ENCODE measurements at places on chromosomes 11 and 22. TPM values are rescaled to one million over a fixed set of nuclear protein-coding genes. Genes with fewer than 3 reads are reported as not detected.

- no peaks in the 10 kb centered on the region for H3K27me3 ChIP-seq
- no peaks in the 10 kb centered on the region for H3K36me3 ChIP-seq
- DNase-seq: no peak
- H3K4me1 ChIP-seq: no peaks in the 10 kb centered on the region
- no peak overlapping the region for H3K4me3 ChIP-seq
These were observed 949.7 kb upstream of the TENM4 start for GRCh38 chr11:80390505-80390904.

- no peak overlapping the region for H3K4me3 ChIP-seq
- no peaks in the 10 kb centered on the region for H3K36me3 ChIP-seq
- DNase-seq: no peak
- no peaks in the 10 kb centered on the region for H3K27me3 ChIP-seq
These were observed 9.4 kb upstream of the SAMM50 start for GRCh38 chr22:43945632-43946383.

DNA sequence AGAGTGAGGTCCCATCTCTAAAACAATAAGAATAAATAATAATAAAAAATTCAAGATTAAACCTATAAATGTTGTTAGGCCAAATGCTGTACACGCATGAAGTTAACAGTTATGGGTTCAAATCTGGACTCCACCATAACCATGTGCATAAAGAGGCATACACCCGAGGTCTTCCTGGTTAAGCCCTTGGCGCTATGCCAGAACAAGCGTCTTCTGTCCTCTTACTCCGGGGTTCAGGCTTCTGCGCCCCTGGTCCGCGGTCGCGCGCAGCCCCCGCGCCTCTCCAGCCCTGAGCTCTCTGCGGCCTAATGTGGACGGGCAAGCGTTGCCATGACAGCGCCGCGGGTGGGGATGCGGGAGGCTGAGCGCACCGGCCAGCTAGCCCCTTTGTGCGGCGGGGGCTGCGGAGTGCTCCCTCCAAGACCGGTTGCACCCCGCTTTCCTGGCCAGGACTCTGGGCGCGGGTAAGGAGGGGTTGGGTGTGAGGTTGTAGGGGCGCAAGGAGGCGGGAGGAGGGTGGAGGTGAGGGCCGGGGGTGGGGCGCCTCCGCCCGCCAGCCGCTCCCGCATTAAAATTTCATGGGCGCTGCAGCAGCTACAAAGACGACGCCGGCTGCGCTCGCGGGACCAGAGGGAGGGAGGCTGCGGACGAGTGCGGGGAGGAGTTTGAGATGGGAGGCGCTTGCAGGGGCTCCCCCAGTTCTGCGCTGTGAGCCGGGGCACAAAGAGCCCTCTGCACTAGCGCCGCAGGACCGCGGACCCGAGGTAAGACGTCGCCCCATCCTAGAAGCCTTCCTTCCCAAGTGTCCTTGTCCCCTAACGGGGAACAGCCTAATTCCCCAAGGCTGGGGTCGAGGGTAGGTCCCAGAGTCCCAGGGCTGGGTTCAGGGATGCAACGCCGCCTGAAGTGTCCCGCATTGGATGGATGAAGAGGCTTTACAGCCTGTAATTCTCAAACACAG, at the start of gene MIAT:
Gene MIAT, plus strand, starts transcription at position 698 of the 961 bp plus-strand sequence.
- no peak for DNase-seq
- H3K4me3 ChIP-seq: peak within 1 kb of the TSS; percentile 31
- no peaks in the 10 kb centered on the region for H3K36me3 ChIP-seq
- no peaks in the 10 kb centered on the region for H3K4me1 ChIP-seq

Gene RAPSN
- 6.7 TPM for total RNA-seq

- H3K36me3 ChIP-seq: no peaks in the 10 kb centered on the region
- no peak overlapping the region for H3K4me3 ChIP-seq
- no peaks in the 10 kb centered on the region for H3K4me1 ChIP-seq
- DNase-seq: no peak
- H3K27ac ChIP-seq: no peak overlapping the region
- no peaks in the 10 kb centered on the region for H3K27me3 ChIP-seq
These were observed 385.5 kb upstream of the SYN3 start for GRCh38 chr22:33443683-33444082.

- no peak overlapping the region for H3K4me3 ChIP-seq
- no peaks in the 10 kb centered on the region for H3K36me3 ChIP-seq
- H3K27ac ChIP-seq: no peak overlapping the region
- DNase-seq: no peak
- no peaks in the 10 kb centered on the region for H3K27me3 ChIP-seq
- H3K4me1 ChIP-seq: no peaks in the 10 kb centered on the region
These were observed 508.0 kb downstream of the OPCML start for GRCh38 chr11:133024301-133024700.

- no peaks in the 10 kb centered on the region for H3K36me3 ChIP-seq
- no peak overlapping the region for H3K27ac ChIP-seq
- no peaks in the 10 kb centered on the region for H3K27me3 ChIP-seq
These were observed 38.8 kb downstream of the ZNF202 start for GRCh38 chr11:123702696-123703095.

GRCh38 chr11:66548774-66549630, 2.3 kb downstream of the ACTN3 start:
- no peak overlapping the region for H3K27ac ChIP-seq
- DNase-seq: no peak
- H3K27me3 ChIP-seq: no peaks in the 10 kb centered on the region
- peaks cover 15% of the 10 kb centered on the region for H3K4me1 ChIP-seq

DNA sequence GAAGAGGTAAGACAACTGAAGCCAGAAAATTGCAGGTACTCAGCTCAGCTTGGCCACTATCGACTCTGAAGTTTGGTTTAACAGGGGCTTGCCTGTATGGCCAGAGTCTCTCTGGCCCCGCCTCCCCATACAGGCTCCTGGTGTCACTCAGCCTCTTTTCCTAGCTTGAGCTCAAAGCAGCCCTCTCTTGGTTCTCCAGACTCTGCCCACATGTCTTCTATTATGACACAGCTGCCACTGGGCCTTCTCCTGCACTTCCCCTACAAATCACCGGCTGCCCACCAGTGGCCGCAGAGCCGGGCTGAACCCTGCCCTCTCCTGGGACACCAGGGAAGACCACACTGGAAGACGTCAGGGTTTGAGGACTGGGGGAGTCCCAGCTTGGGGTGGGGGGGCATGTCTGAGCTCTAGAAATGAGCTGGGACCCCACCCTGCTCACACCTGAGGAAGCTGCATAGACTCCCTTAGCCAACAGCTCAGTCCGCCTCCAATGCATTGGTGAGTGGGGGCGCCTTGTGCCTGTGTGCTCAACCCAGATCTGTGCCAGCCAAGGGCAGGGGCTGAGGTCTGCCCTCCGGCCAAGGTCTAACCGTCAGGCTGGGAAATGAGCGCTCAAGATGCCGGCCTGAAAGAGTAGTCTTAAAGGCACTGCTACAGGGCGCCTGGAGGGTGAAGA, 94.4 kb upstream of the LMO1 start:
- no peaks in the 10 kb centered on the region for H3K27me3 ChIP-seq
- H3K4me1 ChIP-seq: peaks cover 8% of the 10 kb centered on the region
- H3K4me3 ChIP-seq: no peak overlapping the region
- DNase-seq: no peak

- H3K27ac ChIP-seq: no peak overlapping the region
- no peaks in the 10 kb centered on the region for H3K36me3 ChIP-seq
- H3K27me3 ChIP-seq: no peaks in the 10 kb centered on the region
- H3K4me1 ChIP-seq: no peaks in the 10 kb centered on the region
- DNase-seq: no peak
- H3K4me3 ChIP-seq: no peak overlapping the region
These were observed 3.8 kb downstream of the SELENOO start for GRCh38 chr22:50204571-50204970.

- H3K4me3 ChIP-seq: no peak overlapping the region
- H3K27me3 ChIP-seq: no peaks in the 10 kb centered on the region
- no peak for DNase-seq
- H3K4me1 ChIP-seq: no peaks in the 10 kb centered on the region
- H3K27ac ChIP-seq: no peak overlapping the region
These were observed 347.8 kb upstream of the B3GAT1 start for GRCh38 chr11:134759855-134760254.

GRCh38 chr11:40787224-40787623, 672.2 kb downstream of the LRRC4C start:
- DNase-seq: no peak
- H3K27me3 ChIP-seq: no peaks in the 10 kb centered on the region
- no peaks in the 10 kb centered on the region for H3K36me3 ChIP-seq
- no peak overlapping the region for H3K27ac ChIP-seq

Gene TTLL1
- 9.8 TPM for total RNA-seq

Gene ZBTB3
- 9.6 TPM for total RNA-seq

Gene CFAP300
- 9.6 TPM for total RNA-seq

- no peaks in the 10 kb centered on the region for H3K4me1 ChIP-seq
- no peak overlapping the region for H3K27ac ChIP-seq
- no peak for DNase-seq
These were observed 388.8 kb upstream of the B3GAT1 start for GRCh38 chr11:134800826-134801225.

Gene ALDH3B2
- not detected for total RNA-seq

DNA sequence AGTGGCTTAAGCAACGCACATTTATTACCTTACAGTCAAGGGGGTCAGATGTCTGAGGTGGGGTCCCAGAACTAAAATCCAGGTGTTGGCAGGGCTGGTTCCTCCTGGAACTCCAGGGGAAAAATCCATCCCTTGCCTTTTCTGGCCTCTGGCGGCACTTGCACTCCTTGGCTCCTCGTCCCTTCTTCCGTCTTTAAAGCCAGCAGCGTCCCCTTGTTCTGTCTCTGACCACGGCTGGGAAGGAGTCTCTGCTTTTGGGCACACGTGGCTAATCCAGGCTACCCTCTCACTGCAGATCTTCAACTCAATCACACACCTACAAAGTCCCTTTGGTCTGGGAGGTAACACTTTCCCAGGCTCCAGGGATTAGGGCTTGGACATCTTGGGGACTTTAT, 73.5 kb upstream of the WNT7B start:
- H3K36me3 ChIP-seq: no peaks in the 10 kb centered on the region
- H3K4me1 ChIP-seq: peaks cover 65% of the 10 kb centered on the region
- H3K27ac ChIP-seq: peak overlapping the region; percentile 97
- no peaks in the 10 kb centered on the region for H3K27me3 ChIP-seq

GRCh38 chr11:44831605-44832394, 105.0 kb downstream of the TSPAN18 start:
- H3K36me3 ChIP-seq: no peaks in the 10 kb centered on the region
- no peaks in the 10 kb centered on the region for H3K27me3 ChIP-seq
- DNase-seq: no peak
- H3K27ac ChIP-seq: no peak overlapping the region
- no peak overlapping the region for H3K4me3 ChIP-seq
- H3K4me1 ChIP-seq: no peaks in the 10 kb centered on the region

- H3K4me1 ChIP-seq: no peaks in the 10 kb centered on the region
- no peak for DNase-seq
- no peak overlapping the region for H3K4me3 ChIP-seq
- H3K27me3 ChIP-seq: no peaks in the 10 kb centered on the region
These were observed 189.4 kb downstream of the MN1 start for GRCh38 chr22:27612115-27612514.

- DNase-seq: no peak
- H3K27ac ChIP-seq: no peak overlapping the region
- no peak overlapping the region for H3K4me3 ChIP-seq
These were observed 9.9 kb downstream of the SYNGR1 start for GRCh38 chr22:39359659-39360195.

GRCh38 chr11:50187220-50187619, 154.5 kb downstream of the OR4C45 start:
- no peaks in the 10 kb centered on the region for H3K36me3 ChIP-seq
- H3K4me3 ChIP-seq: no peak overlapping the region
- no peaks in the 10 kb centered on the region for H3K4me1 ChIP-seq
- no peak for DNase-seq
- no peaks in the 10 kb centered on the region for H3K27me3 ChIP-seq

- no peaks in the 10 kb centered on the region for H3K4me1 ChIP-seq
- no peaks in the 10 kb centered on the region for H3K36me3 ChIP-seq
- no peaks in the 10 kb centered on the region for H3K27me3 ChIP-seq
- H3K27ac ChIP-seq: no peak overlapping the region
These were observed 163.9 kb downstream of the CRYBB2 start for GRCh38 chr22:25383278-25383820.

Gene OR51Q1
- total RNA-seq: not detected

DNA sequence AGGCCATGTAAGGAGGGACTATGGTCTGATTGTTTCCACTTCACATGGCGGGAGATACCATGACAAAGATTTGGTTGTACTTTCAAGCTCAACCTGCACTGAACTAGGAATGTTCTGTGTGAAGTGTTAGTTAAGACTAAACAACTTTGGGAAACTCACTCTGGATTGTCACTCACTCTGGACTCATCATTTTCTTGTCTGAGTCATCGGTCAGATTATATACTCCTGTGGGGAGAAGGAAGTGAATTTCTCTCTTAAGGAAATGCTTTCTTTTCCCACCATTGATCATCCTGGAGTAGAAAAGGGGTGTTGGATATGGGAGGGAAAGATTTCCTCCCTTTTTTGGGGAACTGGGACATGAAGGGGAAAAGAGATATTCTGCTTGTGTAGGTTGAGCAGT, 26.9 kb upstream of the CAT start:
- DNase-seq: no peak
- H3K4me3 ChIP-seq: no peak overlapping the region
- no peaks in the 10 kb centered on the region for H3K27me3 ChIP-seq
- H3K27ac ChIP-seq: no peak overlapping the region
- no peaks in the 10 kb centered on the region for H3K4me1 ChIP-seq

DNA sequence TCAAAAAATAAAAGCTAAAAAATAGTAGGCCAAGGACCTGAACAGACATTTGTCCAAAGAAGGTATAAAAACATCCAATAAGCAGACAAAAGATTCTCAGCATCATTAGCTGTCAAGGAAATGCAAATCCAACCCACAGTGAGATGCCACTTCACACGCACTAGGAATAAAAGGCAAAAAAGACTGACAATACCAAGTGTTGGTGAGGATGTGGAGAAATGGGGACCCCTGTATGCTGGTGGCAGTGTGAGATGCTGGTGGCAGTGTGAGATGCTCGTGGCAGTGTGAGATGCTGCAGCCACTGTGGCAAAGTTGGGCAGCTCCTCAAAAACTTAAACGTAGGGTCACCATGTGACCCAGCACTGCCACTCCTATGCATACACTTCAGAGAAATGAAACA, 38.0 kb downstream of the WNT7B start:
- H3K4me1 ChIP-seq: no peaks in the 10 kb centered on the region
- no peaks in the 10 kb centered on the region for H3K27me3 ChIP-seq
- H3K36me3 ChIP-seq: no peaks in the 10 kb centered on the region
- H3K27ac ChIP-seq: no peak overlapping the region

- peaks cover 77% of the 10 kb centered on the region for H3K36me3 ChIP-seq
- no peaks in the 10 kb centered on the region for H3K27me3 ChIP-seq
- DNase-seq: no peak
- no peak overlapping the region for H3K4me3 ChIP-seq
- peaks cover 70% of the 10 kb centered on the region for H3K4me1 ChIP-seq
These were observed 36.0 kb downstream of the BRD1 start for GRCh38 chr22:49791682-49792081.

DNA sequence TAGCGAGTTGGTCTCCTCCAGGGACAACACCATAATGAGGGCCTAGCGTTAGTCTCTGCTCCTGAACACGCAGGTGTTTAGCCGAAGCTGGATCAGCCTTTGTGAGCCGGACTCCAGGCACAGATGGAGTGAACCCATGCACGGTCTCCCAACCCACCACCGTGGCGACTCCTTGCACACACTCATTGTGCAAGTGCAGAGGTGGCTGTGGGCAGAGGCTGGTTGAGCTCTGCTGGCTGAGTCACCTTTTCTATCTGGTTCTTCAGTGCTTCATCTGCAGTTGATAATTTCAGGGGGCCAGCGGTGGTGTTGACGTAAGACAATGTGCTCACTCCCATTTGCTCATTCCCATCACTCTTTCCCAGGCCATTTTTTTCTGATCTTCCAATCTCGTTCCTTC, 72.1 kb upstream of the SLC22A12 start:
- H3K27ac ChIP-seq: no peak overlapping the region
- H3K4me3 ChIP-seq: no peak overlapping the region
- DNase-seq: no peak
- H3K36me3 ChIP-seq: no peaks in the 10 kb centered on the region

Gene JHY
- 13.4 TPM for total RNA-seq

Gene DDIAS
- 1.8 TPM for total RNA-seq

Measured in tibial nerve (tissue), 4 donors.